ENCODE measurements at places on chromosomes 4 and X.

- no peak for DNase-seq
Observed at GRCh38 chr4:85527815-85528214, 52.9 kb downstream of the ARHGAP24 start.

DNA sequence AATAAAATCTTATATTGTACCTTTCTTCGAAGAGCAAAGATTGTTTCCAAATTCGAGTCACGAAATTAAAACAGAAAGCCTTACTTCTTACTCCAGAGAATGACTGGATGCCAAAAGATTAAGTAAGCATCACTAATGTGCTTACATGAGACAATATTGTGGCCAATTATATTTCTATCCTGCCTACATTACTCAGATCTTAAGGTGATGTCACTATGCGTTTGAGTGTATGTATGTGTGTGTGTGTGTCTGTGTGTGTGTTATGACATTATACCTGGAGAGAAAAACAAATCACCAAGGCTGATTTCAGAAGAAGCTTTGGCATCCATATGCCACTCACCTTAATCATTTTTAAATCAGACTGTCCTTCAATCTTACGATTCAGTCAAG, 556.3 kb downstream of the PPARGC1A start:
- no peak for DNase-seq

GRCh38 chrX:11419102-11419501, 125.9 kb downstream of the AMELX start:
- DNase-seq: no peak

DNA sequence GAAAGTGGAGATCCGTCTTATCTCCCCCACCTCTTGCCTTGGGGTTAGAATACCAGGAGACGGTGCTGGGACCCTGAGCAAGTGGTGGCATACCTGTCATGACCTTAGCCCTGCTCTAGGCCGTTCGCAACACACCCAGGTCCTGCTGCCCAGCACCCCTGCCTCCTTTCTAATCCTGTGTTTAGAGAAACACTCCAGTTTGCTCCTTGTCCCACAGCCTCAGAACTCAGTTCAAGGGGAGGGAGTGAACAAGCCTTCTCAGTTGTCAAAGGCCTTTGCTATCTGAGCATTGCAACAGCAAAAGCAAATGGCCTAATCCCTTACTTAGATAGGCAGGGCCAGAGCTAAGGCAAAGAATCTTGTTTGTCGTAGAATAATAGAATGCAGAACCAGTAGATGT, 67.9 kb downstream of the CHRNA9 start:
- DNase-seq: no peak

DNA sequence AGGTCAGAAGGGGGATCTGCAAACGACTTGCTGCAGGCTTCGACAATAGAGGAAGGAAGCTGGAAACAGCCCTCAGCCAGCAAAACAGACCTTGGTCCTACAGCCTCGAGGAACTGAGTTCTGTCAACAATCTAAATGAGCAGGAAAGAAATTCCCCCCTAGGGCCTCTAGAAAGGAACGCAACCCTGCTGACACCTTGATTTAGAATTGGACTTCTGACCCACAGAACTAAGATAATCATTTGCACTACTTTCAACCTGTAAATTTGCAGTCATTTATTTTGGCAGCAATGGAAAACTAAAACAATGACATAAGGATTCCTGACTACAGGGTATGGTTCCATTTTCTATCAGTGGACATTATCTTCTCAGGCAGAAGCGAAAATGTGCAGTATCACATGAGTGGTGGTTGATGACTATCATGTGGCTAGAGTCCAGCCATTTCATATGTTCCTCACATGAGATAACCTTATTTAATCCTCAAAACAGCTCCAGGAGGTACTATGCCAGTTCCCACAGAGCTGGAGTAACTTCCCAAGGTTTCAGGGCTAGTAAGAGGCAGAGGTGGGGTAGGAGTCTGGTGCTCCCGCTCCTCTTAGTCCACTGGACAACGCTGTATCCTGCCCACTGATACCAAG, 61.6 kb downstream of the SAT1 start:
- DNase-seq: peak; percentile 81

- DNase-seq: peak; percentile 44
Observed at GRCh38 chr4:38131371-38132091, 171.3 kb downstream of the PTTG2 start.
